ENCODE measurements at places on chromosomes 3 and 15.

DNA sequence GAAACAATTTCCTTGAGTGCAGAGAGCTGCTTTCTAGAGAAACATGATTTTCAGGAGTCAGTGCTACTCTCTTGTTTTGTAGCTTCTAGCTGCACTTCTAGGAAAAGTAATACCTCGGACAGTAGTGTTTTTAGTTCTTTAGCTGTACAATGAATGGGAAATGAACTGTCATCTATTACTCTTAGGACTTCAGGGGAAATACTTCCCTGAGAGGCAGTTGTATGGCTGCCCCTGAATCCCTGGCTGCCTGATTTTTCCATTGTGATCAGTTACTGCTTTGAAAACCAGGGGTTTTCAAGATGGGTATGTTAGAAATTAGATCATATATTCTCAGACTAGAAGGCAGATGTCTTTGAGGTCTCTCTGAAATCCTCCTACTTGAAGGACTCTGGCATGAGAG lies 200.3 kb upstream of the SEMA6D start:
- DNase-seq = no peak

- no peak for DNase-seq
These were observed 68.6 kb downstream of the ARPP21 start for GRCh38 chr3:35707904-35708303.

DNA sequence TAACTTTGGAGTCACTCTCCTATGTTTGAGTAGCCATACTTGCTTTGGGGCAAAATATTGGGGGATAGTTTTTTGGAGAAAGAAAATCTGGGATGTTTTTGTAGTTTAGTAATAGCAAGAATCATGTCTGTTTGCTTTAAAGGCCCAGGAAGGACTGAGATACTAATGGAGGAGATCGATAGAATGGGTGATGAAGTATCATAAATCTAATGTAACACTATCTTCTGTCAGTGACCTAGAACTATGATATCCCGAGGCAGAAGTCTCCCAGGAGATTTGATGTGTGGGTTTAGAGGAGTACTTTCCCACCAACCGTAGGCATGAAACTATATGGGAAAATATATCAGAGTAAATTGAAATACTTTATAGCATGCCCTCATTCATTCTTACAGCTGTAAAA lies 21.0 kb upstream of the NFKBIZ start:
- no peak for DNase-seq

DNA sequence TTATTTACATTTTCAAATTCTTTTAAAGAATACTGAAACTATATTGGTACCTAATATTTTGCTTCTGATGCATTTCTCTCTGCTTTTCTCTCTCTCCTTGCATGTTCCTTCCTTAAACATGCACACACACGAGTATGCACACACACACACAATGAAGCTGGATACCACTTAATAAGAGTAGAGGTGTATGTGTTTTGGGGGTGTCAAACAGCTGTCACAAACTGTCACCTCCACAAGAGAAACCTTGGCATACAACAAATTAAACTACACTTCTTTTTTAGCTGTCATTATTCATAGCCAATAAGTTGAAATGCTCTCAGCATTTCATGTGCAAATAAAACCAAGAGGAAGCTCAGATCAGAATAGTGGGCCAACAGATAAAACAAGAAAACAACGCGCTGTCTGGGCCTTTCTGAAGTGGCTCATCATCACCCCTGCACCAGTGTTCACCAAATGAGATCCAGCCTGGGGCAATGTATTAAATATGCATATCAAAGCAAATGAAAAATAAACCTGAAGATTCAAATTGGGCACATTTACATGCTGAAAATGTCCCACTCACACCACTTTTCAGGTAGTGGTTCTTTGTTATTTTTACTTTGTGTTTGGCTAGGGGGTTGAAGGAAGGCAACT lies 9.7 kb downstream of the MEIS2 start:
- DNase-seq = no peak

DNA sequence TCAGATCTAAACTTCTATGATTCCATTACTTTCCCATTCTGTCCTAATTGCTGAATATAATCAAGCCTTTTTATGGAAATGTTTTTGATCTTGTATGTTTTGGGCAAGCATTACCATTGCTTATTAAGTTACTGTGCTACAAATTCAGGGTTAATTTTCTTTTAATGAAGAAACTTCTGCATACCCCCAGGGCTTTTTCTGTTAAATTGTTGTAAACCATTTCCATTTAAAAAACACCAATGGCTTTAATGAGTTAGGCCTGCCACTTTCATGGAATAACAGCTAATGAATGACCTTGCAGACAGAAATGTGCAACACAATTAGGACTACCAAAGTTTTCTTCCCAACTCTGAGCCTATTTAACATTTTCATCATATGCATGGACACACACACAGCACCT lies 150.0 kb downstream of the DIPK2A start:
- no peak for DNase-seq

Measured in NCI-H2171 (cell line).